ENCODE measurements at places on chromosomes 12 and 14.
A peak's percentile ranks its signal among the peaks of the same experiment; 100 is the strongest.

DNA sequence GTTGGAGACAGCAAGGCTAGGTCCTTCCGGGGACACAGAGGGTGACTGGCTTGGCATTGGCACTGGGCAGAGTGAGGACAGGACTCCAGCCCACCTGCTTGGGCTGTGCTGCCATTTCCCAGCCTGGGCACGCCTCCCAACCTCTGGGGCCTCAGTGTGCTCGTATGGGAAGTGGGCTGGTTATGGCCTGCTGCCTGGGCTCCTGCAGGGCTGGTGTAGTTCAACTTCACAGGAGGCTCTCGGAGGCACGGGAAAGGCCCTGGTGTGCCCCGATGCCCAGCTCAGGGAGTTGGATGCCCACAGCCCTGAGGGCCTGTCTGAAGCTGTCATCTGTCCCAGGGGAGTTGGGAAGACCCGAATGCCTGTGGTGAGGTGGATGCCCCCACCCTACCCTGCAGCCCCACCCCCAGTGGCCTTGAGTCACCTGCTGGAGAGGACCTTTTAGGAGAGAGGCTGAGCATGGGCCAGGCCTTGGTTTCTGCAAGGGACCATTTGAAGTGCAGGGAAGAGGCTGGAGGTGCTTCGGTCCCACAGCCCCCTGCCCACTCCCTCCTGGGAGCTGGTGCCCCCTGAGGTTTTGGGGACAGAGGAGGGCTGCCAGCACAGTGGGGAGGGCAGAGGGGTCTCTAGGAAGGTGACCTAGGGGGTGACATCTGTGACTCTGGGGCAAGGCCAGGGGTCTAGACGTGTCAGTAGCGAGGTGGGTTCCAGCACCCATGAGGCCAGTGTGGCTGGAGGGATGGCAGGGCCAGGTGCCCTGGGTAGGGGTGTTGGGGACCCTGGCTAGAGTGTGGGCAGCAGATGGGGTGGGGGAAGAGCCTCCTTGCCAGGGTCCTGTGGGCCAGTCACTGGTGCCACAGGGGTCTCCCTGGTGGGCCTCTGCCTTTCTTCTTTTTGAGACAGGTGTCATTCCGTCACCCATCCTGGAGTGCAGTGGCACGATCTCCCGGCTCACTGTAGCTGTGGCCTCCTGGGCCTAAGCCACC lies 9.1 kb downstream of the ULK1 start:
- no peak for DNase-seq

DNA sequence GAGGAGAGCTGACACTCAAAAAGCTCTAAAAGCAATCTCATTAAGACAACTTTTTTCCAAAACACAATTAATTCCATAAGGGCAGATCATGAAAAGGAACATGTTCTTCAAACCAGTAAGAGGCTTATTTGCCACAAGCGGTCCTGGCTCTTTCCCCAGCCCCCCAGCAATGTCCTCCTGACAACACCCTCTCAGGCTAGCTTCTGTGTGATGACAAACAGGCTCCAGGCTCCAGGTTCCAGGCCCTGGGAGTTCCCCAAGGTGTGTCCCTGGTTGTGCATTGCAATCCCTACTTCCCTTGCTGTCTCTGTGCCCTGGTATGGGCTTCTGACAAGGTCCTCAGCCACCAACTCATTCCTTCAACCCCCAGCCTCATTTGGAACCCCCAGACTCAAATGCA lies 8.9 kb downstream of the HVCN1 start:
- DNase-seq: no peak

- no peak for DNase-seq
Measured at GRCh38 chr14:84112589-84112988, 1417.4 kb upstream of the FLRT2 start.

- no peak for DNase-seq
Measured at GRCh38 chr12:46553911-46554310, 181.3 kb upstream of the SLC38A2 start.

DNA sequence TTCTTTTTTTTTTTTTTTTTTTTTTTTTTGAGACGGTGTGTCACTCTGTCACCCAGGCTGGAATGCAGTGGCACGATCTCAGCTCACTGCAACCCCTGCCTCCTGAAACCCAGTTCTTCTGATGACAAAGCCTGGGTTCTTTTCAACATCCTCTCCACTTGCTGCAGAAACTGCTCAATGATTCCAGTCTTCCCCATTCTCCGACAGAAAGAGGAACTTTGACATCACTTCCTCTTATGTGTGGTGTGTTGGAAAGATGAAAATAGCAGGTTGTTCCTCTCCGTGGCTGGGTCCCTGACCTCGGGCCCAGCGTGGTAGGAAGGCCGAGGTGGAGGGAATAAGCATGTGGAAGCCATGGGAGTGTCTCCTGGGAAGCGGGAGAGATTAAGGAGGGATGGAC lies 198.4 kb downstream of the PHETA1 start:
- no peak for DNase-seq

DNA sequence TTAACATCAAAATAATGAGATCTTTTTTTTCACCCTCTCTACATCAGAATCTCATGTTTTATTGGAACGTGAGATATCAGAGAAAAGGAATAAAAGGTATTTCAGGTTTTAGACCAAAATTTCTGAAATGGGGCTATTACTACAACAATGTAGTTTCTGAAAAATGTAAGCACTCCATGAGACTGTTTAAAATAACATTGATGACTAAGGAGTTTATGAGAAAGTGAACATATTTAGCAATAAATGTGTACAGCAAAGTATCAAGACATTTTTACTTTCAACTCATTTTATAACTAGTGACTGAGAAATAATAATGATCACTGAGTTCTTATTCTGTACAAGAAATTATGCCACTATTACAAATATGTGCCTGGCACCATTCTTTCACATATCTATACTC lies 39.3 kb upstream of the ABCC9 start:
- no peak for DNase-seq

DNA sequence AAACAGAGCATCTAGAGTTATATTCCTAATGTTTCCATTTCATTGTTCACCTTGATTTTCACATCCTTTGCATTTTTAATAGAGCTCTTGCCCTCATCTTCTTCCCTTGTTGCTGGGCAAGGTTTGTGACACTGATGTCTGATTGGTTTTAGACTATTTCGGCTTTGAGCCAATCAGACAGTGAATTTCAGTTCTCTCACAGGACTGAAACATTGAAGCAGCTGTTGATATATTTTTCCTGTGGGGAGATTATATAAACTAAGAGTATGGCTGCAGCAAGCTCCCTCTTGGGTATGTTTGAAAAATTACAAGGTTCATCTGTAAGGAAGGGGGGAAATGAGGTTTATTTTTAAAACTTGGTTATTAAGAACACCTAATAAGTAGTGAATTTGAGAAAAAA lies 51.2 kb downstream of the ATF7IP start:
- DNase-seq: peak; percentile 60

DNA sequence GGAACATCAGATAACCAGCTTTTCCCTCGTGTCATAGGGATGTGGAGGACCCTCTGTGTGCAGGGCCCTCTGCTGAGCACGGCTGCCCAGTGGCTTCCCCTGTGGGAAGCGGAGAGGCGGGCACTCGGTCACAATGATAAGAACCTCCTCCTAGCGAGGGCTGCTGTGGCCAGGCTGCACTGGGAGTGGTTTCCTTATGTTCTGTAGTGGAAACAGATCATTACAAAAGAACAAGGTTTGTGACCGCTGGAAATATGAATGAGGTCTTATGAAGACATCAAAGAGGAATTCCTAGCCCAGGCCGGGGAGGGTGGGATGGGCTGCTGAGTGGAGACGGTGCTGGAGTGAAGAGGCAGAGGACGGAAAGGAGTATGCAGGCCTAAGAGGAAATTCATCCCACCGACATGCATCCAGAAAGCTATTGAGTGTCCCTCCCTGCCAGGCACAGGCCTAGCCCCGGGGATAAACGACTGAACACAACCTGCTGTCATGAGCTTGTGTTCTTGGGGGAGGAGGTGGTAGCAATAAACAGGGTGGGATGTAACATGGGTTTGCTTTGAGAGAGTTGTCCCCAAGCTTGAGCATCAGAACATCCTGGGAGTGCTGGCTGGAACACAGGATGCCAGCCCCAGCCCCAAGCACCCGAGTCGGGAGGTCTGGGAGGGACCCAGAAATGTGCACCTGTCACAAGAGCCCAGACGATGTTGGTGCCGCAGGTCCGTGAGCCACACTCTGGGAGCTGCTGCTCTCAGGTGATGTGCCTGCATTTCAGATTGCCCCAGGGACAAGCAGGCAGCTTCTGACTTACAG lies 37.5 kb downstream of the FZD10 start:
- no peak for DNase-seq

DNA sequence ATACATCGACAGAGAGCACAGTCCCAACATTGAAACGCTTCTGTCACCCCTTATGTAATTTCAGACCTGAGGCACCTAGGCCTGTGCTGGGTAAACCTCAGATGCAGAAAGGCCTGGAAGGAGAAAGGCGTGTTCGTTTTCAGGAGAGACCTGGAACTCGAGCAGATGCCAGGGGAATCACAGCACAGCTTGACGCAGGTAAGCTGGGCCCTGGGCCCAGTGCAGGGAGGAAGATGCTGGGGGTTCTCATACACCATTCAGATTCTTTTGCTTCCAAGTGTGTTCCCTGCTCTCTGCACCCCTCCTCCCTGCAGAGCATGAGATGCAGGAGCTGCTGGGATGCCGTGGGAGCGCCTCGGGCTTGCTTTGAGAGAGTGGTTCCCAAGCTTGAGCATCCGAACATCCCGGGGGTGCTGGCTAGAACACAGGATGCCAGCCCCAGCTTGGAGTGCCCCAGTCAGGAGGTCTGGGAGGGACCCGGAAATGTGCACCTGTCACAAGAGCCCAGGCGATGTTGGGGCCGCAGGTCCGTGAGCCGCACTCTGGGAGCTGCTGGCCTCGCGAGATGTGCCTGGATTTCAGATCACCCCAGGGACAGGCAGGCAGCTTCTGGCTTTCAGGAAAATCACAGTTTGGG lies 35.9 kb downstream of the FZD10 start:
- DNase-seq: no peak

Data from activated naive CD4-positive, alpha-beta T cell treated with anti-CD3 and anti-CD28 coated beads for 36 hours (primary cell).